Stimulated activated CD8-positive, alpha-beta memory T cell treated with anti-CD3 and anti-CD28 coated beads, Interleukin-2, amount 100 ng/mL, for 1 hour (primary cell): ENCODE measurements at places on chromosomes 2 and 18.

- no peak for DNase-seq
Measured at GRCh38 chr2:134780972-134781371, 57.4 kb upstream of the ACMSD start.

DNA sequence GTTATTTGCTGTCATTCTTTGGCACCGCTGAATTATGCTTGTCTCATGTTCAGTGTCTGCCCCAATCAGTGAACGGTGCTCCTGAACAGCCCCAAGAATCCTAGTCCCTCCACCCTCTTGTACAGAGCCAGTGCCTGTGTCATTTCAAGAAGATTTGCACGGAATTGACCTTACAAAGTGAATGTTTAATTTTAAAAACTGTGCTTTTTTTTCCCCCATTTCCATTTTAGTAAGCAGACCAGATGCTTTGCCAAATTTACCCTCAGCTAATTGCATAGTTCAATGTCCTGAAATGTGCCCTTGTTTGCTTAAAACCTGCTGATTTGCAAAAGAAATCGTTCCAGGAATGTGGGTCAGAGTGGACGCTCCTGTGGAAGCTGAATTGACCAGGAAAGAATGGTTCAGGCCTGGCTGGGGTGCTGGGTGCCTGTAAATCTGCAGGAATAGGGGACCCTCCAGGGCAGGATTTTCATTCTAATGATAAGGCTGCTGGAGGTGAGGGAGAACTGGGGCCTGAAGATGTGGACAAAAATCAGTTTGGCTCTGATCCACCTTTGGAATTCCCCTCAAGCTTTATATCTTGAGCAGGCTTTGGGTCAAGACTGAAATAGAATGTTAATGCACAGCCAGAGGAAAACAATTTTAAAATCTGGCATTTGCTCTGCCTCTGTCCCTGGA, 20.1 kb downstream of the TMEM17 start:
- no peak for DNase-seq

- DNase-seq, result no peak
Measured at GRCh38 chr18:49645841-49646351, 84.0 kb downstream of the LIPG start.

GRCh38 chr2:187976259-187976985, 315.3 kb upstream of the GULP1 start:
- DNase-seq, result no peak

GRCh38 chr2:82599021-82599420, 1860.1 kb downstream of the SUCLG1 start:
- DNase-seq, result no peak

DNA sequence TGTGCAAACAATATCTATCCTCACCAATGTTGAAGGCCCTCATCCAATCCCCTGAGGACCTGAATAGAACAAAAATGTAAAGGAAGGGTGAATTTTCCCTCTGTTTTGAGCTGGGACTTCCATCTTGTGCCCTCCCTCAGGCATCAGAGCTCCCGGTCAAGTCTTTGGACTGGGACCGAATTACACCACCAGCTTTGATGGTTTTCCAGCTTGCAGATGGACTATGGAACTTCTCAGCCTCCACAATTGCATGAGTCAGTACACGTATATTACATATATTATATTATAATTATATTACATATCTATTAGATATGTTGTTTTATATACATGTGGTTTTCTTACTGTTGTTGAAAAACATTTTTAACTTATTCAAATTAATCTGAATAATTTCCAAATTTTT, 496.4 kb downstream of the CMPK2 start:
- DNase-seq, result no peak

GRCh38 chr18:59270689-59271257, 2.5 kb downstream of the RAX start:
- no peak for DNase-seq

DNA sequence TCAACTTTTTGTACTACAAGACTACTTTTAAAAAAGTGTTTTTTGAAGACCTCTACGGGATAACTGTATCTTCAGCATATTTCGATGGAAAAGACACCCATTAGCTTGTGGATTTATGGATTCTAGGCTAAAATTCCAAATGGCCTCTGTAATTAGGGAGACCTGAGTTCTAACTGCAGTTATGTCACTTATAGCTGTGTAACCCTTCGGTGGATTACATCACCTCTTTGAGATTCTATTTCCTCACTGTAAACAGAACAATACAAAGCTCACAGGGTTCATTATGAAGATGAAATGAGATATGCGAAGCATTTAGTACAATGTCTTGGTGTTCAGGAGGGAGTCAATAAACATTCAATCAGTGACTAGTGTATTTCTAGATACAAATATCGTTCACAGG, 24.2 kb downstream of the LMAN2L start:
- DNase-seq, result no peak
